ENCODE measurements at places on chromosomes 13 and 19.

DNA sequence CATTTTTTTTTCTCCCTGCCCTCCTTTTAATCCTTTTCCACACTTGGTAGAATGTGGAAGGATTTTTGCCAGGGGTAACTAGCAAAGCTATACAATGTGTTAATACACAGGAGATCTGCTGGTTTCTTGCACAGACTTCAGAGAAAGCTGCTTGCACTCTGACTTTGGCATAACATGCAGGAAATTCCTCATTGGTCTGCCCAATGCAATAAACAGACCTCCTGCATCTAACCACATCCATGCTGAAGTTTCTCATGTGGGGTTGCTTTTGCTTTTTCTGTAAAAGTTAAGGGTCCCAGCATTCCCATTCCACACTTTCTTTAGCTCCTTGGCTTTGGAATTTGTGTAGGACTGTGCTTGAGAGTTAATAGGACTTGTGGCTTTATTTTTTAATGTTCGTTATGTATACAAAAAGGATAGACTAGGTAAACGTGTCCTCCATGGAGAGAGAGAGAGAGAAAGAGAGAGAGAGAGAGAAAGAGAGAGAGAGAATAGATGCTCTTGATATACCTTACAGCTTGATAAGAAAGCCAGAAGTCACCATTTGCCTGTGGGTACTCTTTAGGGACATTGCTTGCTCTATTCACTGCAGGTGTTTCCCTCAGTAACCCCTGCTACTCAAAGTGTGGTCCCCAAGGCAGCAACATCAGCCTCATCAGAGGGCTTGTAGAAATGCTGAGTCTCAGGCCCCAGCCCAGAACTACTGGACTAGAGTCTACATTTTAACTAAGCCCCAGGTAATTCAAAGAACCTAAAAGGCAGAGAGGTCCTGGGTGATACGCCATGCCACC, 170.5 kb downstream of the SHISA2 start:
- DNase-seq = no peak

- no peak for DNase-seq
Observed at GRCh38 chr19:47429140-47429793, 9.9 kb upstream of the MEIS3 start.

- peak; percentile 88 for DNase-seq
Observed at GRCh38 chr19:16442386-16443276, 29.1 kb downstream of the EPS15L1 start.

GRCh38 chr13:97502181-97502580, 68.2 kb downstream of the RAP2A start:
- DNase-seq = no peak

DNA sequence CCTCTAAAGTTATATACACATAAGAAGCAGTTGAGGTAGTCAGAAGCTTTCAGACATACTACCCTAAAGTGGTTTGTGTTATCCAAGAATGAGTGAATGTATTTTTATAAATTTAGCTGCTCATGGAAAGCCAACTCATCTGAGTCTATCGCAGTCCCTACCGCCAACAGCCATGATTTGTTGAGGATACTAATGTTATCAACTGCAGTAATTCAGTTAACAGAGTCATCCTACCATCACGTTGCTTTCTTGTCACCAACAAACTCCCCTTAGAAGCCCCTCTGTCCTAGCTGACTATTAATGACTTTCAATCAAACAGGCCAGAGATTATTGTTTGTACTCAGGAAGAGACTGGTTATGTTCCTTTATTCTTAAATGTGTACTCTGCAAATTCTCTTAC, 169.9 kb downstream of the DCT start:
- no peak for DNase-seq

GRCh38 chr13:59144700-59145099, 1019.0 kb downstream of the DIAPH3 start:
- DNase-seq = no peak

DNA sequence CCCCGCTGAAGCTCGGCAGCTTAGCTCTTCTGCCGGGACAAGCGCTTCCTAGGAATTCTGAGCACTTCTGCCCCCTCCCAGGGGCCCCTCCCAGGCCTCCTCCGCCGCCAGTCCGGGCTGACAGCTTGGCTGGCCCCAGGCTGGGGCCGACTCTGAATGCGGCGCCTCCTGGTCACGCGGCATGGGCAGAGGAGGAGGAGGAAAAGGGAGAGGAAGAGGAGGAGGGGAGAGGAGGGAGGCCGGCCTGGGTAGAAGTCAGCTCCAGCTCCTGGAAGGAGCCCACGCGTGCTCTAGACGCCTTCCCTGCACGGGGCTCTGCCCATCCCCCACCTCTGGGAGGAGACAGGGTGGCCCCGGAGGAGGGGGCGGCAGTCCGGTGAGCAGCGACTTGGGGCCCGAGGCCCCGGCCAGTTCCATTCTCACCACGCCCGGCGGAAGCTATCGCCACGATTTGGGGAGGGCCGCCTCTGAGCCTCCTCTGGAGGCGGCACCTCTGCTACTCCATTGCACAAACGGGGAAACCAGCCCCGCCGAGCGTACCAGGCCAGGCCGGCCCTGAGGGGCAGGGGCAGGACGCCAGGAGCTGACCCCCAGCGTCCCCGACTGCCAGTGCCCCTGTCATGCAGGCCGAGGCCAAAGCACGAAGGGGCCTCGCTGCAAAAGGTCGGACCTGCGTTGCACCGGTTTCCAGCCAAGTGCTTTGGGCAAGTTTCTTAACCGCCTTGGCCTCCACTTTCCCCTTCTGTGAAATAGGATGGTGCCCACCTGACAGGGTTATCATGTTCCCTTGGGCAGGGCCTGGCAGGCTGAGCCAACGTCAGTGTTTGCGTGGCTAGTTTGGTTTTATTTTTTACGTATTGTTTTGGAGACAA, 31.6 kb downstream of the CCNE1 start:
- no peak for DNase-seq

DNA sequence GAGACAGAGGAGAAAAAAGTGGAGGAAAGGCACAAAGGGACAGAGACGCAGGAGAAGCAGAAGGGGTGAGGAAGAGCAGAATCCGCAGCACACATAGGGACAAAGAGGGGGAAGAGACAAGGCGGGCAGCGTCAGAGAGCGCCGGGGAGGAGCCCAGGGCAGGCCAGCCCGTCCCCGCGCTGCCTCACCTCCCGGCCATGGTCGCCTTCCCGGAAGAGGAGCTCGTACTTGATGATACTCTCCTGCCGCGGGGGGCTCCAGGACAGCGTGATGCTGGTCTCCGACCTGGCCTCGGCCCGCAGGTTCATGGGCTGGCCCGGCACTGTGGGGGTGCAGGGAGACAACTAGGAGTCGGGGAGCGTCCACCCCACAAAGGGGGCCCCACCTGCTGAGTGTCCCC, 100.6 kb downstream of the PTPRS start:
- no peak for DNase-seq

DNA sequence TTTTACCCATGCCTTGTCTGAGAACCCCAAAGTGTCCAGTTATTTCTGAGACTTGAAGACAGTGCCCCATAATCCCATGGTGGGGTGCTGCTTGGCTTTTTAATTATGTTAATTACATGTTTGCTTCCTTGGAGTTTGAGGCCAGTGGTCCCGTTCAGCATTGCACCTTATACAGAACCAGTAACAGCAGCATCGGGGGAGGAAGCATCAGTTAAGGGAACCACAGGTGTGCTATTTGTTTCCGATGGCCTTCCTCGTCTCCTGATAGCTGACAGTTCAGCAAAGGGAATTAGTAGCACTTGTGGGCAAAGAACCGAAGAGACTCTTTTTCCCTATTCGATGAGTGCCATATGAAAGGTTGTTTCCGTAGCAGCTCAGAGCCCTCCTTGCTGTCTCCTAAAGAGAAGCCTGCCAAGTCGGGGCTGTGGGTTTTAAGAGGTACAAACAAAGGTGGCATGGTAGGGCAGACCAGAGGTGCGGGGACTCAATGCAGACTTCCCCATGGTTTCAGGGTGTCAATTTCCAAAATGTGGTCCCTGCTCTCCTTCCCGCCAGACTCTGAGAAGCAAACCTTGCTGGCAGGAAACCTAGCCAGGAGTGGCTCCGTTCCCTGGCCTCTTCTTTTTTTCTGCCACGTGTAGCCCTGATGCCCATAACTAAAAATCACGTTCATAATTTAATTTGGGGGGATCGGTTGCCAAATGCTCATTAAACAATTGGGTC, 225.2 kb upstream of the TSHZ3 start:
- no peak for DNase-seq

DNA sequence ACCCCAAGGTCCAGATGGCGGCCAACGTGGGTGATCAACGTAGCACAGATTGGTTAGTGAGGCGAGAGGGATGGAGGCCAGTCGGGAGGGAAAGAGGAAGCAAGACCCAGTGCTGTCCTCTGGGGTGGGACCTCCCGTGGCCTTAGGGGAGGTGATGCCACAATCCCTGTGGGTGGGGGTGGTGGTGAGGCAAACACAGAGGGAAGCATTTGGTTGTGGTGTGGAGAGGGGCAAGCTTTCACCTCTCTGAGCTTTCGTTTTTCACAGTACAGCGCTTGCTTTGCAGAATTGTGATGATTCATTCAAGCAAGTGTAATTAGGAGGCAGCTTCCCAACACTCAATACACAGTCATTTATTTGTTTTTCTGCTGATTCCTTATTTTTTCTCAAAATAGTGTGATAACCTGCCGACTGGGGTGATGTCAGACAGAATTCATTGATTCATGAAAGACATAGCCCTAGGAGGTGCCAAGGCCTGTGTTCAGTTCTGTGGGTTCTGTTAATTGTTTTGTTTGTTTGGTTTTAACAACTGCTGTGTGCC, 2.4 kb downstream of the LENG8 start:
- DNase-seq = no peak

GRCh38 chr13:44768775-44769581, 192.8 kb upstream of the TSC22D1 start:
- no peak for DNase-seq

GRCh38 chr19:46839752-46840497, 10.7 kb downstream of the AP2S1 start:
- no peak for DNase-seq

DNA sequence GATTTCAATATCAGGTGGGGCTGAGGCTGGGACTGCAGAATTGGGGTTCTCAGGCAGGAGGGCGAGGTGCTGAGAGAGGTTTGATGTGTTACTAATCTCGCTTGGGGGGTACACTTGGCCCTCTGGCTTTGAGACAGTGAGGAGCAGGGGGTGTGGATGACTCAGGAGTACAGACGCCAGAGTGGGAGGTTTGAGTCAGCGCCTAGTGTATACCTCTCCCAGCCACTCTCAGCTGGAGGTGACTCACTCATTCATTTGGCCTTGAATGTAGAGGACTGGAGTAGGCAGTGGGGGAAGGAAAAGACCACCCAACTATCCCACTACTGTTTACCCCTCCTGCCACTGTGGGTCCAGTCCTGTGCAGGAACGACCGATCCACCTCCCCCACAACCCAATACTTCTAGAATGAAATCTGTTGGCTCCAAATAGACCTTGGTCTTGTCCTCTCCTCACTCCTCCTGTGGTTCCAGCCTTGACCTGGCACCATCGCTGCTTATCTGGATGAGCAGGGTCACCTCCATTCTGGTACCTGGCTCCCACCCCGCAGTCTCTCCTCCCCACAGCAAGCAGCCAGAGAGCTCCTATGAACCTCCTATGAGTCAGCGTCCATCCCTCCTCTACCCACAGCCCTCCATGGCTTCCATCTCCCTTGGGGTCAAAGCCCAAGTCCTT, 20.1 kb upstream of the ZNRF4 start:
- DNase-seq = no peak

DNA sequence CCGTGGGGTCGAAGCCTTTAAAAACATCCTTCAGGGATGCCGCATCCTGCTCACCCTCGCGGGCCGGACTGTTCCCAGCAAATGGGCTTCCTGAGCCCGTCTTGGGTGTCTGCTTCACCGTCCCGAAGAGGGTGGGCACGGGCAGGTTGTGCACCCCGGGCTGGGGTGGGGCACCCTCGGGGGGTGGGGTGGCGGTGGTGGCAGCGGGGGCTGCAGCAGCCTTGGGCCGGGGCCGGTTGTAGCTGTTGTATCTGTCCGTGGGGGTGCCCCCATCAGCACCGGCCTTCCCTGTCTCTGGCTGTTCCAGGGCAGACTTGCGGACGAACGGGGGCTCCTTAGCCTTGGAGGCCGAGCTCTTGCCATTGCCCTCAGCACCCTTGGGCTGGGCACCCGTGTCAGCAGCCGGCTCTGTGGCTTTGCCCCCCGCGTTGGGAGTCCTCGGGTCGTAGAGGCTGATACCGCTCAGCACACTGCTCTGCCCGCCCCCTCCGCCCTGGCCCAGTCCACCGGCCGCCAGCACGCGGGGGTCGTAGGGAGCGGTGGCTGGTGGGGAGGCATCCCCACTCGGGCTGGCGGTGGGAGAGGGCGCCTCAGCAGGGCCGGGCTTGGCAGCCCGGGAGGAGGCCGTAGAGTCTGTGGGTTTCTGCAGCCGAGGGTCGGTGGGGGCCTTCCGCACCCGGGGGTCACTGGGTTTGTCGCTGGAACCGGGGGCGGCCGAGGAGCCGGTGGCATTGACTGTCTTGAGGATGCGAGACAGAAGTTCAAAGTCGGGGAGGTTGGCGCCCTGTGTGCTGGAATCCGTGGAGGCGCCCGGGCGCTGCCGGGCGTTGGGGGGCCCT, 18.2 kb upstream of the TMEM160 start:
- DNase-seq = no peak

- no peak for DNase-seq
Observed at GRCh38 chr13:40230833-40231266, 435.6 kb downstream of the FOXO1 start.

DNA sequence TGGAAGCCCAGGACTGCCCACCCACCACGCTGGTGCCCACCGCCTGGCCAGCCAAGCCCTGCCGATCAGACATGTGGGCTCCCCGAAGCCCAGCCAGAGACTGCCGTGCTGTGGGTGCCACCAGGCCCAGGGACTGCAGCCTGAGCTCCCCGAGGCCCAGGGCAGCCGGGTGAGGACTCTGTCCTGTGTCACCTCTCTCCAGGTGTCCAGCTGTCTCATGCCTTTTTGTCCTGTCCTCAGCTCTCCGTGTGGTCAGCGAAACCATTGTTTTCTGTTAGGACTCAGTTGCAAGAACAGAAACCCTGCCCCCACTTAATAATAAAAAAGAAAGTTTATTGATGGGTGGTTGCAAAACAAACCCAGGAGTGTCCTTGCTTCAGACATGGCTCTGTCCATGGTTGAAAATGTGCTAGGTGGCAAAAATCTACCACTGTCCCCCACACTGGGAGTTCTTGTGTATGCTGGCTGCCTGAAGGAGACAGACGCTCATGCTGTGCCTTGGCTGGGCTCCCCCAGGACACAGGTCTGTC, 9.9 kb downstream of the PLEKHF1 start:
- DNase-seq = no peak

GRCh38 chr13:71830736-71831135, 36.3 kb downstream of the DACH1 start:
- no peak for DNase-seq

DNA sequence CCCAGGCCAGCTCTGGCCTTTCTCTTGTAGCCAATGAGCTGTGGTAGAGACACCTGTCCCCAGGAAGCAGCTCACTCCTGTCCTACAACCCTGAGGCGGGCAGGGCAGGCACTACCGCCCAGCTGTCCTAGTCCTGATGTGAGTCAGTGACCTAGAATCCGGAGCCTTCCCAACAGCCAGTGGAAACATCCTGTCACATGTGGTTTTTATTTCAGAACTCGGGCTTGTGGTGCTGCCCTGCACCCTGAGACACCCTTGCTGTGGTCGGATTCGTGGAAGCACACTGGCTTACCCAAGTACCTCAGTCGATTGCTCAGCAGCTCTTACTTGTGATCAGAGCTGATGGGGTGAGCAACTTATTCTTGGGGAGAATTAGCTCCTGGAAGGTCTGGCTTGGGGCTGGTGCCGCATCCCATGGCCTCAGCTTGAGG, 83.6 kb upstream of the ARHGEF7 start:
- no peak for DNase-seq

Data from COR-L47 (cell line).